DND-41 (cell line): ENCODE measurements at places on chromosomes 7 and 10.

- no peak for DNase-seq
Measured at GRCh38 chr7:1954366-1955004, 278.3 kb downstream of the MAD1L1 start.

- DNase-seq, result no peak
Measured at GRCh38 chr7:40572810-40573465, 438.1 kb downstream of the SUGCT start.

DNA sequence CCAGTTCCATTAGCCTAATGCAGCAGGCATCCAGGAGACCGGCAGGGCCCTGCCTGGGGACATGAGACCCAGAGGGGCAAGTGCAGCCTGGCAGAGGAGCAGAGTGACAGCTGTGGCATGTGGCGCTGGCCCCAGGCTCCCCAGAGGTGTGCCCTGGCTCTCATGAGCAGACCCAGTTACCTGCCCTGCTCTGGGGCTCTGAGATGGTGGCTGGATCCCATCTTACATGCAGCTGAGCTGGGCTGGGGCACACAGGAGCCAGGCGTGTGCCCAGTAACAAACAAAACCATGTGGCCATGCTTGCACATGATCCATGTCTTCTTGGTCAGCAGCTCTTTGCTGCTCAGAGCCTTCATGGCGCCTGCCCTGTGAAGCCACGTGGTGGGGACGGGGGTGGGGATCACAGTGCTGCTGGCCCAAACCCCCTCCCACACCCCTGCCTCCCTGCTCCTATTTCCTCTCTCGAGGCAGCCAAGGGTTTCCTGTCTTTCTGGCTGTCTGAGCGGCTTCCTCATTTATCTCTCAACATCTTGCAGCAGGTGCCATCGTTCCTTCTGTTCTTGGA is 40.3 kb upstream of the GTF2I start:
- peak; percentile 84 for DNase-seq

- DNase-seq, result no peak
Measured at GRCh38 chr10:10020945-10021344, 996.7 kb upstream of the CELF2 start.

- no peak for DNase-seq
Measured at GRCh38 chr7:48087349-48087748, 1.7 kb upstream of the UPP1 start.

DNA sequence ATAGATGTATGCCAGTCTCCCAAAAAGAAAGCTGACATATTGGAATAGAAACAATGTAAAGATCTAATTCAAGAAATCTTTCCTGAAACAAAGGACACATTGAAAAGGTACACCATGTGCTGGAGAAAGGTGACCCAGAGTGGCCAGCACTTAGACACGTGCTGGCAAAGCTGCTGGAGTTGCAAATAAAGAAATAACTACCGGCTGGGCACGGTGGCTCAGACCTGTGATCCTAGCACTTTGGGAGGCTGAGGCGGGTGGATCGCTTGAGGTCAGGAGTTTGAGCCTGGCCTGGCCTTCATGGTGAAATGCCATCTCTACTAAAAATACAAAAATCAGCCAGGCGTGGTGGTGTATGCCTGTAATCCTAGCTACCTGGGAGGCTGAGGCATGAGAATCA is 35.9 kb downstream of the PKD1L1 start:
- no peak for DNase-seq

DNA sequence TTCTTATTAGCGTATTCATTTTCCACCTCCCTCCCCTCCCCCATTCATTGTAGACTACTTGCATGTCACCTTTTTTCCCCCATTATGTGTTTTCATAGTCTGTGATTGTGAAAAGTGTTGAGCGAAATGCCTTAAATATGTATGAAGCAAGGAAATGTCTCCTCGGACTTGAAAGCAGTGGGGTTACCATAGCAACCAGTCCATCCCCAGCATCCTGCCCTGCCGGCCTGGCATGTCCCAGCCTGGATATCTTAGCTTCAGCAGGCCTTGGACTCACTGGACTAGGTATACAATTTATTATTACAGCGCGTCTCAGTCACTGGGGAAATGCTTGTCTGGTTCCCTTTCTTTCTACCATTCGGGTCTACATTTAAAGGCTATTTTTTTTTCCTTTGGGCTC is 283.6 kb downstream of the BICC1 start:
- DNase-seq, result no peak

DNA sequence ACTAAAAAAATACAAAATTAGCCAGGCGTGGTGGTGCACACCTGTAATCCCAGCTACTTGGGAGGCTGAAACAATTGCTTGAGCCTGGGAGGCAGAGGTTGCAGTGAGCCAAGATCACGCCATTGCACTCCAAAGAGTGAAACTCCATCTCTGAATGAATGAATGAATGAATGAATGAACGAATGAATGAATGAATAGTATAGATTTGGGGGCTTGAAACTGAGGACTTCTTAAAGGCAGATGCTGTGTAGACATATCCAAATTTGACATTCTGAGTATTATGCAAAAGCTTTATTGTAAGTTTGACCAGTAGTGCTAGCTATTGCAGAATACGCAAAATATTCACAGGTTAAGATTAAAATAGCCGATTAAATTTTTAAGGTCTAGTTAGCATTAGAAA is 30.8 kb upstream of the ST7 start:
- no peak for DNase-seq

DNA sequence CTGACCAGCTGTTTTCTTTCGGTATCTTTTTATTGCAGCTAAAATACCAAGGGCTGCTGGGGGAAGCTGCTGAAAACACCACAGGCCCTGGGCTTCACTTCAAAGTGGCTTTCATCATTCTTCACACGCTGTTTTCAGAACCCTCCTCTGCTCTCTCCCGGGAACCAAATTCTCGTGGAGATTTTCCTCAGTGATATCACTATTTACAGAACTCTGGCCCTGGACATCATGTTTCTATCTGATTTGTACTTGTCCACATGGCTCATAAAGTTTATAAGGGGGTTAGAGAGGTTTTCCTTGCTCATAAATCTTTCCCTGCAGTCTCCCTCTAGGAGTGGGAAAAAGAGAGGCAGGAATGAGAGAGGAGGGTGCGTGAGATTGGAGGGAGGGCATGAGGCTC is 177.4 kb upstream of the NPVF start:
- no peak for DNase-seq

DNA sequence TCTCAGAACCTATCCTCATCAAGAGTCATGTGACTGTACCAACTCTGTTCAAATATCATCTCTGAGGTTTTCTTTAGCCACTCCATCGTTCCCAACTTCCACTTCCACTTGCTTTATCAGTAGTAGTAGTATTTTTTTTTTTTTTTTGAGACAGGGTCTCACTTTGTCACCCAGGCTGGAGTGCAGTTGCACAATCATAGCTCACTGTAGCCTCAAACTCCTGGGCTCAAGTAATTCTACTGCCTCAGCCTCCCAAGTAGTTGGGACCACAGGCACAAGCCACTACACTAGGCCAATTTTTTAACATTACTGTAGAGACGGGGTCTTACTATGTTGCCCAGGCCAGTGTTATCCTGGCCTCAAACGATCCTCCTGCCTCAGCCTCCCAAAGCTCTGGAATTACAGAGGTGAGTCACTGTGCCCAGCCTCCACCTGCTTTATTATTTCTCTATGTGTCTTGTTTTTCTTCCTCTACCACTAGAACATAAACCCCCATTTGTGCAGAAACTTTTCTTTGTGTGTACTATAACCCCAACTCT is 5.9 kb downstream of the NCAPG2 start:
- no peak for DNase-seq

DNA sequence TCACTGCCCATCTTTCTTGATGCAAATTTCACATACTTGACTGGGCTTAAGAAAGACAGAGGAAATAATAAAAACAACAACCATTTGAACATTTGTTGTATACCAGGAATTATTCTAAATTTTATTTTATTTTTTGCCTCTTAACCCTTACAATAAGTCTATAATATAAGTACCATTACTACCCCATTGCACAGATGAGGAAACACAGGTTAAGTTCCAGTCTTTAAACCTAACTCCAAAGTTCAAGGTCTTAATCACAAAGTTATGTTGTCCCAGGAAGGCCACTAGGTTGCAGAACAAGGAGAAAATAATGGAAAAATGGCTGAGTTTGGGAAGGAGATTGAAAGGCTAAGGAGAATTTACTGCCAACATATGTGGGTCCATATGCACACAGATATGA is 3.5 kb downstream of the FKBP14 start:
- DNase-seq, result no peak

DNA sequence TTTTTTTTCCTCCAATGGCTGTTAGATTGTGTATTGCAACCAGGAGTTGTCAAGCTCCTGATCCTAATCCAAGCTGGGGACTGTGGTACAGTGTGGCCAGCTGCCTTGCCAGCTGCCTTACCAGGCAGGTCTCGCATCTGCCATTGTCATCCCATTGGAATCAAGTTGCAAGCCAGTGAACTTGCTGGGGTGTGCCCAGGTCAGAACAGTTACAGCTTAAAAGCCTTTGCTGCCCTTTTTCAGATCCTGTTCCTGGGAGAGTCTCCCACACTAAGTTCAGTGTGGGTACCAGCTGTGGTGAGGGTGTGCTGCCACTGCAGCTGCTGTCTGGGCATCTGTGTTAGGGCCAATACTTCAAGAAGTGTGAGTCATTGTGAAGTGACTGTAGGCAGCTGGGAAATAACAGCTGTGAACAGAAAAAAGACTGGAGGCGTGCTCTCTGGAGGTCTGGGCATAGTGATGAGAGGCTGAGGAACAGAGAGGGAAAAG is 72.8 kb downstream of the CCNY start:
- peak; percentile 64 for DNase-seq

- no peak for DNase-seq
Measured at GRCh38 chr7:75739796-75740672, 1.3 kb upstream of the HIP1 start.

GRCh38 chr7:111933609-111934008 is 272.6 kb downstream of the DOCK4 start:
- no peak for DNase-seq

DNA sequence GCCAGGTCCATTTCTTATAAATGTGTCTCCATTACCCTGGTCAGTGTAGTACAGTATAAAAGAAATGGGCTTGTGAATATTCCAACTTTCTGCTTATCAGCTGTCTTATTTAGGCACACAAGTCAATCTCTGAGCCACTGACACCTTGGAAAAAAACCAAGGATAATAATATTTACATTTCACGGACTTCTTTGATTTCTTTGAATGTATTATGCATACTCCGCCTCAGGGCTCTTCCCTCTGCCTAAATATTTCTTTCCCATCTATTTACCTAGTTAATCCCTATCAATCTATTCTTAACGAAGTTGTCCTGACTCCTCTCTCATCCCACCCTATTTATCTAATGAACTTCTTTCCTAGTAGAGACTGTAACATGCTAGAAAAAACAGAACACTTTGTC is 253.8 kb downstream of the CRPPA start:
- no peak for DNase-seq

DNA sequence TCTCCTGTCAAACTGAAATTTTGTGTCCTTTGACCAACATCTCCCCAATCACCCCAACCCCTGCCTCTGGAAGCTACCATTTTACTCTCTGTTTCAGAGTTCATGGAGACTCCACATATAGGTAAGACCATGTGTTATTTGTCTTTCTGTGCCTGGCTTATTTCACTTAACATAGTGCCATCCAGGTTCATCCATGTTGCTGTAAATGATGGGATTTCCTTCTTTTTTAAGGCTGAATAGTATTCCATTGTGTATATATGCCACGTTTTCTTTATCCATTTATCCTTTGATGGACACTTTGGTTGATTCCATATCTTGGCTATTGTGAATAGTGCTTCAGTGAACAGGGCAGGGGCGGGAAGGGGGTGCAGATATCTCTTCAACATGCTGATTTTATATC is 18.0 kb upstream of the FBXW4 start:
- no peak for DNase-seq

DNA sequence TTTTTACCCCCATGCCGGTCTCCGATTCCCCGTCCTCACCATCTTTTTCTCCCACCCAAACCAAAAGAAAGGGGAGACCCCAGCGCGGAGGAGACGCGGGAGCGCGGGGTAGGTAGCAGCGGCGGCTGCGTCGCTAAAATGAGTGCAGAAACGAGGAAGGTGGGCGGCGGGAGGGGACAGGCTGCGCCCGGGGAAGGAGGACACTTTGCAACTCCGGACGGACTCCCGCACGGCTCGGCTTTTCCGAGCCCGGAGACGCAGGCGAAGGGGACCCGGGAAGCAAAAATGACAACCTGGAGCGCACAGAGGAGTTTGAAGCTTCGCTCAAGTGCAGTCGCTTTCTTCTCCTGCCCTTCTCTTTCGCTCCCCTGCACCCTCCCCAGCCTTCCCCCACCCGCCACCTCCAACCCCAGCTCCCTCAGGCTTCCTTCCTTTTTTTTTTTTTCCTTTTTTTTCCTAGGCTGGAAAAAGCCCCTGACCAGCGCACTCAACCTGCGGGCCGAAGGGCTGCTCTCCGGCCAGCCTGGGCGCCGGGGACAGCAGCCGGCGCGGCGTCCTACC is 453 bp downstream of the SFMBT2 start:
- DNase-seq, result peak; percentile 62

GRCh38 chr7:119684763-119685162 is 588.2 kb upstream of the KCND2 start:
- no peak for DNase-seq

GRCh38 chr10:48227213-48227612 is 47.3 kb downstream of the FRMPD2 start:
- DNase-seq, result peak; percentile 43

DNA sequence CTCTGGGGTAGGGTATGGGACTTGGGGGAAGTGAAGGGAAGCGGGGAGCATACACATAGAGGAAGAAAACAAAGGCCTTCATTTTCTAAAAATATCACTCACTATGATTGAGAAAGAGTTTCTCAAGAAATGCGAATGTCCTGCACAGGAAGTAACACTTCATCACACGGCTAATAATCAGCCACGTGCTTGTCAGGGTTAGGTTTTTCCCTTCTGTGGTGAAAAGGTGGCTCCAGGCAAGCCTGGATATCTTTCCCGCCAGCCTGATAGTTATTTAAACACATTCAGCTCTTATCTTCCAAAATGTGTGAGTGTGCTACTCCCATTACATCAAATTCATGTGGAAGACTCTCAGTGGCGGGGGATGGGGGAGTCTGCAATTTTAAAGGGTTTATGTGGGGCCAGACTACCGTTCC is 166.4 kb upstream of the ADO start:
- DNase-seq, result no peak

DNA sequence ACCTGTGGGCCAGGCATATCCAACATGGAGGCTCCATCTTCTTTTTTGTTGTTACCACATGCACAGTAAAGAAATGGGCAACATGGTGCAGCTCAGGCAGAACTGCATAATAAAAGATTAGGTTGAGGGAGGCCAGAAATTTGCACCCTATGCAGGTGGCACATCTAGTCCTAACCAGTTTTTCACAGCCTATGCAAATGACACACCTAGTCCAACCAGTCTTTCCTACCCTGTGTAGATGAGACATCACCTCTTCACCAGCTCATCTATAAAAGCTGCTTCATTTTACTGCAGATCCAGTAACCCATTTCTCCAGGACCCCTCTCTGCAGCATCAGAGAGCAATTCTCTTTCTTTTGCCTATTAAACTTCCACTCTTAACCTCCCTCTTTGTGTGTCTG is 411.0 kb upstream of the PCDH15 start:
- no peak for DNase-seq

- peak; percentile 18 for DNase-seq
Measured at GRCh38 chr7:154776350-154776749, 226.6 kb downstream of the PAXIP1 start.

GRCh38 chr7:30469303-30469702 is 9.3 kb downstream of the NOD1 start:
- no peak for DNase-seq

GRCh38 chr10:95451568-95452524 is 109.3 kb downstream of the SORBS1 start:
- DNase-seq, result no peak

- no peak for DNase-seq
Measured at GRCh38 chr10:878895-879294, 52.6 kb downstream of the LARP4B start.

- no peak for DNase-seq
Measured at GRCh38 chr7:144941127-144941526, 105.3 kb upstream of the TPK1 start.

GRCh38 chr10:24518411-24518810 is 205.3 kb downstream of the ARHGAP21 start:
- no peak for DNase-seq
